ENCODE measurements at places on chromosomes 2 and 18.

DNA sequence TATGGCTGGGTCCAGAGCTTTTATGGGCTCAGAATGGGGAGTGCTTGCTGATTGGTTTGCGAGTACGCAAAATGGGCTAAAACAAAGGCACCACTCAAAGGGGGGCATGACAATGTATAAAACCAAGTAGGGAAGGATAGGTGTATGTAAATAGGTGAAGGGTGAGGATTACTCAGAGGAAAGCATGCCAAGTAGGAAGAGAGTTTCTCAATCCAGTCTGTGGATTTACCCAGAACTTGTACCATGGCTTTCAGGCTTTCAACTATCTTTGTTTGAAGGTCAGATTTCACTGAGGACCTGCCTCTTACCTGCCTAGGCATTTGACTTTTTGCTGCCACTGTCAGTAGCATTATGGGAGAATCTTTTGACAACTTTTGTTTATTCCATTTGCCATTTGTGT is 92.3 kb downstream of the RAB3GAP1 start:
- DNase-seq, result no peak

- no peak for DNase-seq
Observed at GRCh38 chr2:81675641-81676040, 1371.1 kb upstream of the LRRTM1 start.

DNA sequence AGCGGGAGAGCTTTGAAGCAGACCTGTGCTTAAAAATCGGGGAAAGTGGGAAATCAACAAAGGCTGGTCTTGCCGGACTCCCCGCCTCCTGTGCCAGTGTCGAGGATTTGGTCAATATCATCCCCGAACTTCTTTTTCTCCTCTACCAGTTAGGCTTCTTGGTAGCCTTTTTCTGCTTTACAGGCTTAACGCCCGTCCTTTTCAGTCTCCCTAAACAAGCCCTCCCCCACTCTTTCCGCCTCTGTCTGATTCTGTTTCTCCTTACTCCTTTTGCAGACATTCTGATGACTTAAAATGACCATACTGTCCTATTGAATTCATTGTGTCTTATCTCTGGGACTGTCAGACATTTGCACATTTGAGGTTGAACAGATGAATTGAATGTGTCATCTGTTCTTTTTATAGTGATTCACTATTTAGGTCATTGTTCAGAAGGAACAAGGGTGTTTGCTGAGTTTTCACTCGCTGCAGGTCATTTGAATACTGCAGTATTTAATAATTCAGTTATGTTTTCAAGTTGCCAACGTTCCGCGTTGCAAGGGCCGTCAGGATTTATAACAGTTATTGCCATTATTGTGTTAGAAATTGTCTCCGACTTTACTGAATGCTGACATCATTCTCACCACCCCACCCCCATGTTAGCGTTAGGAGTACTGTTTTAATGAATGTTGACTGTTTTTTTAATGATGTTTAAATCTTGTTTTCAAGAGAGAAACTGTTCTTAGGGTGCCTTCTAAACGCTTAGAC is 1.1 kb downstream of the ITGAV start:
- DNase-seq, result no peak

- DNase-seq, result no peak
Observed at GRCh38 chr2:137826373-137827372, 137.6 kb upstream of the HNMT start.

DNA sequence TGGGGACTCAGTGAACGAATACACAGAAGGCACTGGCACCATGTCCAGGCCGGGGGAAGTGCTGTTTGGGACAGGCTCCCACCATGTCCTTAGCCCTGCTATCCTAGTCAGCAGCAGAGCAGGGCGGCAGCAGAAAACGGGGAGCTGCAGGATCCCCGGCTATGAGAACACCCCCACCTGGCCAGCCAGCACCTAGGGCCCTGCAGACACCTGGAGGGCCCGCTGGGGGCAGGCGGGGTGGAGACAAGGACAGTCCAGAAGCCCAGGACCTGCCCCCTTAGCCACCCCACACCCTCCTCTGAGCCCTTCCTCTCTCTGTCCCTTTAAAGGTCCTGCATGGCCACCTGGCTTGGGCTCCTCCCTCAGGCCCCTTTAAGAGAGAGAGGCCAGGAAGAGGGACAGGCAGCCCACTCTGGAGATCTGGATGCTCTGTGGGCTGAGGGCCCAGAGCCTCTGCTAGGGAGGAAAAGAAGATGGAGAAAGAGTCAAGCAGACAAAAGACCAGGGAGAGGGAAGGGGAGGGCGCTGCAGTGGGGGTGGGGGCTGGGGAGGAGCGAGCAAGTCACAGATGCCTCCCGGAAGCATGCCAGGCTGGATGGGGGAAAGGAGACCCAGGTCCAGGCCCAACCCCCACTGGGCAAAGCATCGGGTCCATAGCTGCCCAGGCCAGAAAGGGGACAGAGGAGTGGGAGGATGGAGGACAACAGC is 48.6 kb downstream of the BIN1 start:
- no peak for DNase-seq

- DNase-seq, result no peak
Observed at GRCh38 chr2:64640153-64641044, 13.3 kb downstream of the SERTAD2 start.

DNA sequence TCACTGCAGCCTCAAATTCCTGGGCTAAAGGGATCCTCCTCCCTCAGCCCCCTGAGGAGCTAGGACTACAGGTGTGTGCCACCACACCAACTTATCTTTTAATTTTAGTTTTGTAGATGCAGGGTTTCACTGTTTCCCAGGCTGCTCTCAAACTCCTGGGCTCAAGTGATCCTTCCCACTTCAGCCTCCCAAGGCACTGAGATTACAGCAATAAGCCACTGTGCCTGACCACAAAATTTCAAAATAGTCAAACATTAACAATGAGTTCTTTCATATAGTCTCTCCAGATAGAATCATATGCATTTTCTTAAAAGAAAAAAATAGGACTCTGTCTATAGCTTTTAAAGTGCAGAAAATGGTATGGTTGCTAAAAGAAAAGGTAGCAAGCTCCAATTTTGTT is 24.9 kb upstream of the PID1 start:
- DNase-seq, result no peak

GRCh38 chr2:234048049-234048448 is 2.5 kb upstream of the SPP2 start:
- no peak for DNase-seq

DNA sequence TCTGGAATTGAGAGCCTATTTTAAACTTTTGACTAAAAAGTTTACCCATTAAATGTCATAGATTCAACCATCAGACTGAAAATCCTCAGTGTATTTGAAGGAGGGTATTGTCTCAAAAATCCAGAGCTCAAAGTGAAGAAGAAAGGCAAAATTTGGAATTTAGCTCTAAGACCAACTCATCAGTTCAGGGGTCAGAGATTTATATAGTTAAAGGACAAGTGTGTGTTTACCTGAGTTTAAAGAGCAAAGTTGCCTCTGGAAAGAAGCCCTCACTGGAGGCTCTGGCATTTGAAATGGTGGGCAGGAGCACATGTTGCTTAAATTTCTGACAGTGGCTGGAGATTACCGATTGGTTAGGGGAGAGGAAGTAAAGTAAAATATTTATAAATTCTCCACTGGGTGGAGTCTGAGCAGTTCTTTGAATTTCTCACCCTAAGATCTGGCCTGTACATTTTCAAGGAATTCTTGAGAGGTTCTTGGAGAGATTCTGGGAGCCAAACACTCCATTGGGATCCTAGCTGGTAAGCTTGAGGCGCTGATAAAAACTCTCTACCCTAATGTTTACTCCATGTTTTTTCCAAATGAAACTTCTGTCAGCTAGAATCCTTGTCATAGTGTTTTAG is at the start of gene KYNU:
Gene KYNU, plus strand, starts transcription at position 449 of the 623 bp plus-strand sequence. CDS start 7,704 bp downstream, outside the sequence.
- no peak for DNase-seq

DNA sequence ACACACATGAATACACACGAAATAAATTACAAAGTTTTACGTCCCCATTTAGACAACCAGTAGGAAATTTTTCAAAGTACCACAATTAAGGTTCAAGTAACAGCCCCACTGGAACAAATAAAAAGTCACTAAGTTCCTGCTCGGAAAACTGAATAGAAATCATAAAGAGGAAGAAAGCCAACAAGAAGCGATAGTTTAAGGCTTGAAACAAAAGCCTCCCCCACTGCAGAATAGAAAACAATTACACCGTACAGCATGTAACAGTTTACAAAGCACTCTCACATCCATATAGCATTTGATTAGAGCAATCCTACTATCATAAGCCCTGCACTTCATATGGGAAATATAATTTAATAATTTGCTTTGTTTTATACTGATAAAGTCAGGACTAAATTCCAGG is 15.5 kb downstream of the KLF7 start:
- DNase-seq, result no peak

GRCh38 chr18:24613896-24614640 is 153.6 kb downstream of the HRH4 start:
- no peak for DNase-seq

GRCh38 chr18:4888251-4889040 is 308.6 kb downstream of the AKAIN1 start:
- DNase-seq, result no peak

GRCh38 chr2:132681766-132682165 is 11.8 kb upstream of the LYPD1 start:
- no peak for DNase-seq

GRCh38 chr18:32889615-32890593 is 117.1 kb upstream of the KLHL14 start:
- no peak for DNase-seq

DNA sequence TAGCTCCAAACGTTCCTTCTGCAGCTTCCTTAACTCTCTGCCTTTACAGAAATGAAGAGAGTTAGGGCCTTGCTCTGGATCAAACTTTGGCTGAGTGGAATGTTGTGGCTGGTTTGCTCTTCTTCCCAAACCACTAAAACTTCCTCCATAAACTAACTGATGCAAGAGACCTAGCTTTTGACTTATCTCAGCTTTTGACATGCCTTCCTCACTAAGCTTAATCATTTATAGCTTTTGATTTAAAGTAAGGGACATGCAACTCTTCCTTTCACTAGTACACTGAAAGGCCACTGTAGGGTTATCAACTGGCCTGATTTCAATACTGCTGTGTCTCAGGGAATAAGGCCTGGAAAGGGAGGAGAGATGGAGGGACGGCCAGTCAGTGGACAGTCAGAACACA is 8.3 kb downstream of the PXDN start:
- no peak for DNase-seq

- DNase-seq, result no peak
Observed at GRCh38 chr2:80348953-80349352, 44.4 kb upstream of the LRRTM1 start.

GRCh38 chr2:232889876-232890401 is 19.9 kb downstream of the SNORC start:
- no peak for DNase-seq

Measured in activated naive CD4-positive, alpha-beta T cell treated with anti-CD3 and anti-CD28 coated beads, Interleukin-2, amount 50 U/mL, for 72 hours (primary cell).